Activated CD4-positive, alpha-beta T cell treated with anti-CD3 and anti-CD28 coated beads for 36 hours (primary cell): ENCODE measurements at places on chromosomes 1 and 21. TPM values are rescaled to one million over a fixed set of nuclear protein-coding genes. Genes with fewer than 3 reads are reported as not detected.

DNA sequence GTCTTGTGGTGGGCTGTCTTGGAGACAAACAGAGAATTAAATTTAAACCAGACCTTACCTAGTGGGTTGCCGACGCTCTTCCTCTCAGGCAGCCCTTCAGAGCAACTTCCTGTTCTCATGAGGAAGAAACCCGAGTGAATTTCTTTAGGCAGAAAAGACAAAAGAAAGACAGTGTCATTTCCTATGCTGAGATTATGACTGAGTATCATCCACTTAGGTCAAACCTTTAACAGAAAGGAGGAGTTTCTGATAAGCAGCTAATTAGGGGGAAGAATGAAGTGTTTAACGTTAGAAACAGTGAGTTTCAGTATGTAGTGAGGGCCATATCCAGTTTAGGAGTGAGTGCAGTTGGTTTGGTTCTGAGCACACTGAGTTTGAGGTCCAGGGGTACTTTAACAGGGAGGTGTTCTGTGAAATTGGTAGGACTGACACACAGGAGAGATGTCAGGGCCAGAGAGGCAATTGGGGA is 38.7 kb downstream of the FASLG start:
- no peak for DNase-seq

DNA sequence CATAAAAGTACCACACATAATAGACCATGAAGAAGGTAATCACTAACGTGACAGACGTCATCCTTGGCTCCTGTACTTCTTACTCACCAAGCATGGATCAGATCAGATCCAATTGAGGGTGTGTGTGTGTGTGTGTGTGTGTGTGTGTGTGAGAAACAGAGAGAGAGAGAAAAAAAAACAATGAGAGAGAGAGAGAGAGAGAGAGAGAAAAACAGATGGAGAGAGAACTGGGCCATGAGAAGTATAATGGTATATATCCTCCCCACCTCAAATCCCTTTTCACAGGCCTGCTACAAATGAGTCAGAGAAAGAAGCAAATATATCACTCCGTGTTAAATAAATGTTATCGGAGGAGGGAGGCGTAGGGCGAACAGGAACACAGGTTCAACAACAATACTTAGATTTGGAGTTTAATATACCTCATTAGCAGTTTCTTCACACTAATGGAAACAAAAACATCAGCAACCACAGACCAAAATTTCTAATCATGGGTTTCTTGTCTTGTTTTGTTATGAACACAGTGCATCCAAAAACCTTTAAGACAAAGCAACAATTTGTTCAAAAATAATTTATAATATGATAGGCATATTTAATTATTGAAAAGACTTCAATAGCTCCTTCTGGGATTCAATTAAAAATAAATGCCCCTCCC is 45.3 kb downstream of the TIAM1 start:
- DNase-seq = no peak

DNA sequence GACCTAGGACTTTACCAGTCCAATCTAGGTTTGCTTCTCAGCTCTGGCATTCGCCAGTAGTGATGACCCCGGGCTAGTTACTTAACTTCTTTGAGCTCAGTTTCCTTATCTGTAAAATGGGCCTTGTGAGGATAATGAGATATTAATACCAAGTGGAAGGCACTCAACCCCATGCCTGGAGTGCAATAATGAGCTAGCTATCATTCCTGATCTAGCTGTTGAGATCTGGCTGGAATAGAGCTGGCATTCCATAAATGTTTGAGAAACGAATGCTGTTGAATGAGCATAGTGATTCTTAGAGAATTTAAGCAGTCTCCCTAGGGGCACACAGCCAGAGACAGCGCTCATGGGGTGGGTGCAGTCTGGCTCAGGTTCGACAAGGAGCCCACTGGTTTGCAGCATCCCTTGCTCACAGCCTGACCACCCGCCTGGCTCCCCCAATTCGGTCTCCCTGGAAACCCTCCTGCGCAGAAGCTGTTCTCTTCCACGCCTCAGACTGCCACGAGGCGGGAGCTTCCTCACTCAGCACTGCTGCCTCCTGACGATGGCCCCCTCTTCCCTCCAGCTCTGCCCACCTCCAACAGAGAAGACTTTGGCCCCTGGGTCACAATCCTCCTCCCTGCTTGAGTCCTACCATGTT is 32.5 kb downstream of the DHCR24 start:
- DNase-seq = no peak

- DNase-seq = no peak
Observed at GRCh38 chr1:2204415-2205190, 10.0 kb upstream of the FAAP20 start.

DNA sequence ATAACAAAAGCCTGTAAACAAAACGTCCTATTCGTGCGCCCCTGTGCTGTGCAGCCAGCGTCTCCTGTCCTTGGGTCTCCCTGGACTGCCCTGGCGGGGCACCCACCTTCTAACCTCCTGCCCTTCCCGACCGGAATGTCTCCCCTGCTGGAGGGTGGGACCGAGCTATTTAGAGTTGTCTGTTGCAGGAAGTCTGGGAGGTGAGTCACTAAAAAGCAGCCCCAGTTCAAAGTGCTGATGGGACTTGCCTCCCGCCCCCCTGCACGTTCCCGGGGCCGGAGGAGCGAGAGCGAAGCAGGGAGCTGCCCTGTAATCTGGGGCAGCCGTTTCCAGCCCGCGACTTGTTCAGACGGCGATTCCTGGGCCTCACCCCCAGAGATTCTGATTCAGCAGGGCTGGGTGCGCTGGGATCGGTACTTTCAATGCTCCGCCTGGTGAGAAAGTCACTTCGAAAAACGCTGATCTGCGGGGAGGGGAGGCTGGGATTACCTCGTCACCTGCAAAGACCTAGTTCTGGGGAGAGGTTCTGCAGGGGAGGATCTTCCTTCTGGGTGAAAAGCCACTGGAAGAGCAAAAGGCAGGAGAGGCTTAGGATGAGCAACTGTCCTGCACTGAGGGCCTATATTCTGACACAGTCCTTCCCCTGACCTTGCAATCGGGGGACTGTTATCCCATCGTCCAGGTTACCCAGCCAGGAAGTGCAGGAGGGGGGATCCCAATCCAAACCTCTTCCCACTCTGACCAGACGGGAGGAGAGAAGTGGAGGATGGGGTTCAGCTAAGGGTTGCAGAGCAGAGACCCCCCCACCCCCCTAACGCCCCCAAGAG is 1.2 kb upstream of the DHRS3 start:
- peak; percentile 88 for DNase-seq

GRCh38 chr1:44016890-44017400 is 14.3 kb downstream of the SLC6A9 start:
- DNase-seq = no peak

DNA sequence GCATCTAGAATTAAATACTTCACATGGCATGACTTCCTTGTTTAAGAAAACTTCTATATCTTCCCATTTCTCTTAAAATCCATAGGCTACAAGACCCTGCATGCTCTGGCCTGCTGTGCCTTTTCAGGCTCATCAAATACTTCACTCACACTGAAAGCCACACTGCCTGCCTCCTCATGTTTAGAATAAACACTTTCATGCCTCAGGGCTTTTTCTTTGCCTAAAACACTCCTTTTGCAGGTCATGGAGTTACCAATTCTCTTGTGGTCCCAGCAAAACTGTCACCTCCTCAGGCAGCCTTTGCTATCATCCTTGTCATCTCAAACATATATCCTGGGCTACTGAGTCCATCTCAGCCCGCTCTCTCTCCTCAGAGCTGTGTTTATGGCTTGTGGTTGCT is 5.5 kb downstream of the SGIP1 start:
- no peak for DNase-seq

DNA sequence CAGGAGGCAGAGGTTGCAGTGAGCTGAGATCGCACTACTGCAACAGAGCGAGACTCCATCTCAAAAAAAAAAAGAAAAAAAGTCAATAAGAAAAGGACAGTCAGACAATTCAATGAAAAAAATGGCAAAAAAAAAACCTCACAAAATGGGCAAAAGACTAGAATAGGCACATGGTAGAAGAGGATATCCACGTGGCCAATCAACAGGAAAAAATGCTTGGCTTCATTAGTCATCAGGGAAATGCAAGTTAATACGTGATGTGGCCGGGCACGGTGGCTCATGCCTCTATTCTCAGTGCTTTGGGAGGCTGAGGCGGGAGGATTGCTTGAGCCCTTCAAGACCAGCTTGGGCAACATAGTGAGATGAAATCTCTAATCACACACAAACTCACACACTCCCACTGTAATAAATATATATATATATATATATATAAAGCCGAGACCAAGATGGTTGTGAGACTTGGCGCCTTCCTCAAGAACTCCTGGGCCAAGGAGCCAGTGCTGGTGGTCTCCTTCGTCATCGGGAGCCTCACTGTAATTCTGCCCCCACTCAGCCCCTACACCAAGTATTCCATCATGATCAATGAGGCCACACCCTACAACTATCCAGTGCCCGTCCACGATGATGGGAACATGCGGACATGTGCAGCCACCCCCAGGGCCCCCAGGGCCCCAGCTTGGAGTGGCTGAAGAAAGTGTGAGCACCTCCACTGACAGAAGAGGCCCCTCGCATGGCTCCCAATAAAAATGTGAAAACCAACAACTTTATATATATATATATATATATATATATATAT is 22.9 kb upstream of the LEFTY2 start:
- DNase-seq = no peak

GRCh38 chr1:203287898-203288297 is 17.4 kb upstream of the BTG2 start:
- no peak for DNase-seq

GRCh38 chr1:220410611-220411010 is 117.3 kb upstream of the MARK1 start:
- no peak for DNase-seq

DNA sequence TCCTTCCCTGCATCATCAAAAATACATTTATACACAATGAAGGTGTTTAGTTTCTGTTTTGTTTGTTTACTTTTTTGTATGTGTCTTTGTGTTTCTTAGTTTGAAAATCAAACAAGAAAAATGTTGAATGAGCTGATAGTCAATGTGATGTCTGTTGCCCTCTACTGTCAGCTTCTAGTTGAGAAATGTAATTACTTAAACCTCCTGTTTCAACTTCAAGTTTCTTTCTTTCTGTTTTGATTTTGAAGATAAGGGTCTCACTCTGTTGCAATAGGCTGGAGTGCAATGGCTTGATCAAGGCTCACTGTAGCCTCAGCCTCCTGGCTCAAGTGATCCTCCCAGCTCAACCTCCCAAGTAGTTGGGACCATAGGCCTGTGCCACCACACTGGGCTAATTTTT is 37.5 kb downstream of the SPTA1 start:
- DNase-seq = no peak

- DNase-seq = no peak
Observed at GRCh38 chr21:14616380-14617039, 70.4 kb upstream of the SAMSN1 start.

DNA sequence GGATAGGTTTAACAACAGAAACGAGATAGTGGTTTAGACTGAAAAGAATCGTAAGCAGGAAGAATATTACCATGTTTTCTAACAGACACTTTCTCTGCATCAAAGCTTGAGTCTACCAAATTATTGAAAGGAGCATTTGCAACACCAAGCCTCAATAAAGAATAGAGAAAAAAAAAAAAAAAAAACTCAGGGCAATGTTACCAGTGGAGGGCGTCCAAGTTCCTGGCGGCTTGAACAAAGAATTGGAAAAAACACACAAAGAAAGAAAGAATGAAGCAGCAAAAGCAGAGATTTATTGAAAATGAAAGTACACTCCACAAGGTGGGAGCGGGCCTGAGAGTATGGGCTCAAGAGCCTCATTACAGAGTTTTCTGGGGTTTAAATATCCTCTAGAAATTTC is 686.5 kb upstream of the ADGRL2 start:
- DNase-seq = no peak

- DNase-seq = peak; percentile 44
Observed at GRCh38 chr1:84995484-84996334, 1.2 kb downstream of the MCOLN2 start.

DNA sequence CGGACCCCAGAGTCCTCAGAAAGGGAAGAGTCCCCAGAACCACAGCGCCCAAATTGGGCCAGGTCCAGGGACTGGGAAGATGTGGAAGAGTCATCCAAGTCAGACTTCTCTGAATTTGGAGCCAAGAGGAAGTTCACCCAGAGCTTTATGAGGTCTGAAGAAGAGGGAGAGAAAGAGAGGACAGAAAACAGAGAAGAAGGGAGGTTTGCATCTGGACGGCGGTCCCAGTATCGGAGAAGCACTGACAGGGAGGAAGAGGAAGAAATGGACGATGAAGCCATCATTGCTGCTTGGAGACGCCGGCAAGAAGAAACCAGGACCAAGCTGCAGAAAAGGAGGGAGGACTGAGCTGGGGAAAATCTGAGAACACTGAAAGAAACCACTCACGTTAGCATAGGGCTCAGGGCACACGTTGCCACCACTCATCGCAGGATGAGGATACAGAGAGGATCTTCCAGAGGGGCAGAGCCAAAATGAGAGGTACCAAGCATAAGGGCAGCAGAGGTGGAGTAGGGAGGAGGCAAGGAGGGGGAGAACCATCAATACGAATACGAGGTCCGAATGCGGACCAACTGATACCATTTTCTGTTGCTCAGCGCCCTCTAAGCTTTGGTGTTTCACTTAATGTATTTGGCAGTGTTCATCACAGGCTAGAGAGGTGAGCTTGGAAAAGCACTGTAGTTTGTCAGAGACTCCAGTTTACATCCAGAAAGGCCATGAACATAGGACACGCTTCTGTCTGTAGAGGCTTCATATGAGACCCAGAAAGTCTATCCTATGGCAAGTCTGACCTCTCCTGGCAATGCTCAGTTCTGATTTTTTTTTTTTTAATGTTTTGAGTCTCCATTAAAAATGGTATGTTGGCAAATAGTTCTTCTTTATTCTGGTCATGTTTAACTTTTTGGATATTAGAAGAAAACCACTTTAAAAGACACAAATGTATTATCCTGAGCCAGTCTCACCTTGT is 34.7 kb downstream of the STYXL2 start:
- DNase-seq = no peak

DNA sequence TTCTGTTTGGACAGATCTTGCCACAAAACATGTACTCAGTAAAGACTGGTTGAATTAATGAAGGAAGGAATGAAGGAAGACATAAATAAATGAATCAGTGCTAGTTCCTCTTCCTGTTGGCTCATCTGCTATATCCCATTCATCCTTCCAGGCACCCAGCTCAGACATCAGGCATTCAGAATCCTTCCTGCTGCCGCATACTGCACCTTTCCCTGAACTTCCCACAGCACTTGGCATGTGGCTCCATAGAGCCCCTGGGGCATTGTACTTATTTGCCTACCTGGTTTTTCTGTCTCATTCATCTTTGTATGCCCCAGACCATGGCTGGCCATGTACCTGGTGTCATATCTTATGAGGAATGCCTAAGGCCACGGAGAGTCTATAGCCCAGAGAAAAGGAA is 34.4 kb upstream of the ZNF648 start:
- DNase-seq = no peak

GRCh38 chr1:221488550-221488949 is 253.3 kb downstream of the DUSP10 start:
- no peak for DNase-seq

DNA sequence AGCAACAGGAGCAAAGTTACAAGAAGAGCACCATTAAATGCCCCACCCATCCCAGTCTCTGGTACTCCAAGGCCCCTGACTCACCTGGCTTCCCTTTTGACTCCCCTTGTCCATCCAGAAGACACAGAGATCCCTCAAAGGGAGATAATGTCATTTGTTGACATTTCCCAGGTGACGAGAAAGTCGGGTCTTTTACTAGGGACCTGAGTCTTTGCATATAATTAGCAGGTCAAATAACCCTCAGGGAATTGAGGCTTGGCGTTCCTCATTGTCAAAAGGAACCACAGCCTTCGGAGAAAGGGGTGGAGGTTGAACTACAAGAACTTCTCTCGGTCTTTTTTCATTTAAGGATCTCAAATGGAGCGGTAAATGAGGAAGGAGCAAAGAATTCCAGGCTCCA is 133.2 kb downstream of the PROX1 start:
- no peak for DNase-seq

RABGAP1L gene
- 29.9 TPM for total RNA-seq

RNU1-3 gene
- 1,573 TPM for total RNA-seq

POU2F1 gene
- 20.3 TPM for total RNA-seq

RPTN gene
- total RNA-seq = not detected

BARHL2 gene
- total RNA-seq = not detected

SPRR1A gene
- total RNA-seq = not detected
